A172 (cell line): ENCODE measurements at places on chromosomes 7 and 10.

GRCh38 chr10:63549810-63550209, 28.6 kb downstream of the REEP3 start:
- DNase-seq = no peak

- no peak for DNase-seq
Measured at GRCh38 chr10:129810-130209, 5.4 kb upstream of the ZMYND11 start.

DNA sequence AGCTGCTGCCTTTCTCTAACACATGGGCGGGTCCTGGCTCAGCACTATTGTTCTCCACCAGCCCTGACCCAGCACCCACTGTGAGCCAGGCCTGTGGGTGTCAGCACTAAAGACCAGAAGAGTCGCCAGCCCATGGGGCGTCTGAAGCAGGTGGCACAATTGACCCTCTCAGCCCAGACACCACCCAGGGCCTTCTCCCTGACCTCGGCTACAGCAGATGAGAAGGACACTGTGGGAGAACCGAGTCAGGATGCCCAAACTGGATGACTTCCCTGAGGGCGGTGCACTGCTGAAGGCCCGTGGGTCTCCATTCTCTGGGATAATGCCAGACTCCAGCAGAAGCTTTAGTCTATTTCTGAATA, 97.0 kb downstream of the MKI67 start:
- DNase-seq = no peak

- no peak for DNase-seq
Measured at GRCh38 chr10:136465-136762, 1.2 kb downstream of the ZMYND11 start.

- no peak for DNase-seq
Measured at GRCh38 chr10:120076996-120077706, 184.6 kb downstream of the SEC23IP start.
